ENCODE measurements at places on chromosomes 6 and 20.

DNA sequence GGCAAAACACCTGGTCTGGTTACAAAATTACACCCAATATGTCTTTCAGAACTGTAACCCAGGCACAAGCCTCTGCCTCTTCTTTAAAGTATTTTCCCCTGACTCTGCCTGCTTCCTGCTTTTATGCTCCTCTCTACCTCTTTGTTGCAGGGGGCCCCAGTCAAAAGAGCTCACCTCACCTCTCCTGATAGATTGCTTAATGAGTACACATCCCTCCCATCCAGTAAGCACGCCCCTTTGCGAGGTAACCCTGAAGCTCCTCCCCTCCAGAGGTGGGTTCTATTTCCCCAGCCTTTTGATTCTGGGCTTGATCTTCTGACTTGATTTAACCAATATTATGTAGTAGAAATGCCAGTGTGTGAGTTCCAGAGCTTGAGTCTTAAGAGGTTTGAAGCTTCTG is 56.6 kb upstream of the EYA2 start:
- DNase-seq, result no peak

DNA sequence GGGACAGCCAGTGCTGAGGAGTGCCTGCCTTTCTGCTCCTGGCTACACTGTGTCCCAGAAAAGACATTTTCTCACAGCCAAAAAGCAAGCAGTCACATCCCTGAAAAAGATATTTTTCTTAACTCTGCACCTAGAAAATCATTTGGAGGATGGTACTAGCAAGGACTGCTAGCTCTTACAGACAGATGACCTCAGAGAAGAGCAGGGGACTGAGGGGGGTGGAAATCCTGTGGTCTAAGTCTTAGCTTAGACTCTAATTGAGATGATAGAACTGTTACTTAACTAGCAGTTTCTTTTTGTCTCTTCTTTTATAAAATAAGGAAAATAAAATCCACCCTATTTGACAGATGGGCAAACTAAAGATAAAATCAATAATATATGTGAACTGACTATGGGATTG is 152.8 kb downstream of the TMEM200A start:
- no peak for DNase-seq

DNA sequence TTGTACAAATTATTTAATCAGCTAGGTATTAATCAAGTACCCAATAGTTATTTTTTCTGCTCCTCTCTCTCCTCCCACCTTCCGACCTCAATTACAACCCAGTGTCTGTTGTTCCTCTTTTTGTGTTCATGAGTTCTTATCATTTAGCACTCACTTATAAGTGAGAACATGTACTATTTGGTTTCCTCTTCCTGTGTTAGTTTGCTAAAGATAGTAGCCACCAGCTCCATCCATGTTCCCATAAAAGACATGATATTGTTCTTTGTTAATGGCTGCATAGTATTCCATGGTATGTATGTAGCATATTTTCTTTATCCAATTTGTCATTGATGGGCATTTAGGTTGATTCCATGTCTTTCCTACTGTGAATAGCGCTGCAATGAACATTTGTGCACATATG is 652.8 kb upstream of the CITED2 start:
- DNase-seq, result no peak

DNA sequence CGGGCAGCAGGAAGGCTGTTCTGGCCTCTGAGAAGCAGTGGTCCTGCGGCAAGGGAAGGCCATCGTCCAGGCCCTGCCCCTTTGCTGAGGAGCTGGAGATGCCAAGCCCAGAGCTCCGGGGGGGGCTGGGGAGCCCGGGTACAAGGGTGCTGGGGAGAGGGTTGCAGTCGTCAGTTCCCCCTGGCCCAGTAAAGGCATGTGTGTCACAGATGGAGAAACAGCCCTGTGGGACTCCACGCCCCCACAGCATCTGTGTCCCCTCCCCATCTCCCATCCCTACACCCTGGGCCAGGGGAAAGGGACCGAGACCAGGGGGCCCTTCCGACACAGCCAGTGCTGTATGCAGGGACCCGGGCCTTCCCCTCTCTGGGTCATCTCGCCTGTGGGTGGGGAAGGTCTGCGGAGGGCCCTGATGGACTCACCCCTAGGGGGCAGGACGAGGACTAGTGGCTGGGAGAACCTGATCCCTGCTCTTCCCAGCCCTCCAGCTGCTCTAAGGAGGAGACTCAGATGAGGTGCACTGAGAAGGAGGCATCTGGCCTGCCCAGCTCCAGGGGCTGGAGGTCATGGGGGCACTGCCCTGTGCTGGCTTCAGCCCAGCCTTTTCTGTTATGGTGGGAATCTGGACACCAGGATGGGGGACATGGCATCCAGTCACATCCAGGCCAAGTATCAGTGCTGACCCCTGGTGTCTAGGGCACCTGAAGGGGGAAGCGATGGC is 609 bp downstream of the MYL9 start:
- no peak for DNase-seq

- DNase-seq, result no peak
Measured at GRCh38 chr6:127858727-127859391, 42.0 kb downstream of the THEMIS start.

- DNase-seq, result no peak
Measured at GRCh38 chr6:93393554-93394074, 25.7 kb downstream of the EPHA7 start.

- DNase-seq, result no peak
Measured at GRCh38 chr6:34391473-34391785, 1.0 kb downstream of the NUDT3 start.

DNA sequence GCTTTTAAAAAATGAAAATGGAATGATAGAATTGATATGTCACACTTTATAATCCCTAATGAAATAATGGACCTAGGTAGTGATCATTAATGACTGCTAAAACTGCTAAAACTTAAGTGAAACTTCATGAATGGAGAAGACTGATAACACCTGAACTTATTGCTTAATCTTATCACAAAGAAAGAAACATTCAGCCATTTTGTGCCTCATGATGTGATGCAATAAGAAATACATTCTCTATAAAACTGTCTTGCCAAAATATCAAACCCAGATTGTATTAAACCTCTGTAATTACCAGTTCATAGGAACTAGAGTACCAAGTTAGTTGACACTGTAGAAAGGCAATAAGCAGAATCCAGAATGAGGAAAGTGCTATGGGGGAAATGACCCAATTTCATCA is 54.4 kb upstream of the COL10A1 start:
- no peak for DNase-seq

Measured in activated effector memory CD4-positive, alpha-beta T cell treated with anti-CD3 and anti-CD28 coated beads, Interleukin-2, amount 50 U/mL, for 16 hours (primary cell).